ENCODE measurements at places on chromosomes 5 and 9.

DNA sequence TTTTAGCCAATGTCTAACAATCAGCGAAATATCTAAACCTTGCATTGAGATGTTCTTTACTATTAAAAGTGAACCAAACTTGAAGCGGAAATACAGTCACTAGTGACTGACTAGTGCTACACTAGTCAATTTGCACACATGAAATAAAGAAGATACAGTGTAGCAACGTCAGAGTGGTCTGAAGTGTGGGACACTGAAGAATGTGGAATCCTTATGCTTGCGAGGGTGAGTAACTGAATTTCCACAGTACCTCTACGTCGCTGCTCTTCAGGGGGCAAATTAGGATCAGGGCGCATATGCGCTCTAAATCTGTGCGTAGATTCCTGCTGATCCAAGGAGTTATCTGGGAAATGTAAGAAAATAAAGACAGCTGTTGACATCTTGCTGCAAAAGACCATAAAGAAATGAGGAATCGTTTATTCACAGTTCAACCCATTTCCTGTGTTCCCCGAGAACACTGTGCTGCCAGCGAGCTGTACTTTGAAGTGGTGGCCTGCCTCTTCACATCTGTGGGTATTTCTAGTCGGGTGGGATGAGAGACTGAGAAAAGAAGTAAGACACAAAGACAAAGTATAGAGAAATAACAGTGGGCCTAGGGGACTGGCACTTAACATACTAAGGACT is 39.8 kb upstream of the FLT4 start:
- H3K27me3 ChIP-seq, result no peaks in the 10 kb centered on the region
- peak; percentile 59 for DNase-seq
- H3K27ac ChIP-seq, result no peak overlapping the region
- H3K4me1 ChIP-seq, result peaks cover 48% of the 10 kb centered on the region
- peak overlapping the region; percentile 42 for H3K4me3 ChIP-seq

DNA sequence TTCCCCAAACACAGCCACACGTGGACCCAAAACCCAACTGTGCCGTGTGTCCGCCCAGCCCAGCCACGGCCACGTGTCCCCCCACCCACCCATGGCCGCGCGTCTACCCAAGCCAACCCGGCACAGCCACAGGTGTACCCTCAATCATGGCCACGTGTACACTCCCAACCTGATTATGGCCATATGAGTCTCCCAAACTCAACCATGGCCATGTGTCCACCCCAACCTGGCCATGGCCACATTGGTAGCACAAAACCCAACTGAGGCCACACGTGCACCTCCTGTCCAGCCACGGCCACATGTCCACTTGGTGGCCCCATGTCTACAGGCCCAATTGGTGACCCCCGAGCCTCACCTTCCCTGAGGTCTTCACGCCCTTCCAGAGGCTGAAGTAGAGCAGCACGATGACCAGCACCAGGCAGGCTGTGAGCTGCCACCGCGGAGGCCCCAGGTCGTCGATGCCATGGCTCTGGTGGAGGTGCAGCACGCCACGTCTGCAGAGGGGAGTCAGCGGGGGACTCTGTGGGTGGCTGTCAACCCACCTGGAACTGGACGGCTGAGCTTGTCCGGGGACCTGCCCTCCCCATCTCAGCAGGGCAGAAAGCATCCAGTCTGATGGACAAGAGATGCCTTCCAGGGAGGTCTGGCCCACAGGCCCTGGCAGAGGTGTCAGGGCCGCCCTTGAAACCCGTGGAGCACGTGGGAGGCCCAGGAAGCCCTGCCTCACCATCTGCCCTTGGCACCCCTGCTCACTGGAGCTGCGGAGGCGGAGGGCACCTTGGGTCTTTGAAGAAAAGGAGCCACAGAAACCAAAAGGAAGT is 23.5 kb downstream of the SLC6A3 start:
- no peak for DNase-seq
- H3K4me1 ChIP-seq, result no peaks in the 10 kb centered on the region
- no peak overlapping the region for H3K4me3 ChIP-seq
- H3K27ac ChIP-seq, result no peak overlapping the region
- H3K27me3 ChIP-seq, result no peaks in the 10 kb centered on the region
- H3K36me3 ChIP-seq, result no peaks in the 10 kb centered on the region

DNA sequence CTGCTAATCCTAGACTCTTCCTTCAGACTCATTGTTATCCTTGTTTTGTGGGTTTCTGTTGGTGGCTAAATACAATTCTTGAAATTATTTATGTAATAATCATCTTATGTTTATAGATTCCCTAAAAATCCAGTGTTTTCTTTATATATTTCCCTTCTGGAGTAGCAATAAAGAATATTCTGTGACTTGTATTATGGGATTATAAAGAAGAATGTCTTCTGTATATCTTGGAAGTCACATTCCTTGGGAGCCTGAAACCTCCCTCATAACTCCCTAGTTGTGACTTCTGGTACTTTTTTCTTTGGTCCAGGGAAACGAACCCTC is 356.1 kb downstream of the TMEM167A start:
- no peak for DNase-seq
- H3K36me3 ChIP-seq, result no peaks in the 10 kb centered on the region
- H3K27ac ChIP-seq, result no peak overlapping the region

GRCh38 chr9:38271666-38272241 is 120.7 kb upstream of the ALDH1B1 start:
- no peaks in the 10 kb centered on the region for H3K36me3 ChIP-seq
- H3K27me3 ChIP-seq, result no peaks in the 10 kb centered on the region
- no peak for DNase-seq

DNA sequence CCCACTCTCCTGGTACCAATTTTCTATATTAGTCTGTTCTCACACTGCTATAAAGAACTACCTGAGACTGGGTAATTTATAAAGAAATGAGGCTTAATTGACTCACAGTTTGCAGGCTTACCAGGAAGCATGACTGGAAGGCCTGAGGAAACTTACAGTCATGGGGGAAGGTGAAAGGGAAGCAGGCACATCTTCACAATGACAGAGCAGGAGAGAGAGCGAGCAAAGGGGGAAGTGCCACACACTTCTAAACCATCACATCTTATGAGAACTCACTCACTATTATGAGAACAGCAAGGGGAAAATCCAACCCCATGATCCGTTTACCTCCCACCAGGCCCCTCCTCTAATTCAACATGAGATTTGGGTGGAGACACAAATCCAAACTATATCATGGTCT is 72.2 kb downstream of the ATG10 start:
- no peak overlapping the region for H3K4me3 ChIP-seq
- H3K27ac ChIP-seq, result no peak overlapping the region
- H3K36me3 ChIP-seq, result no peaks in the 10 kb centered on the region
- no peaks in the 10 kb centered on the region for H3K27me3 ChIP-seq
- no peak for DNase-seq

GRCh38 chr5:26192486-26192885 is 845.9 kb downstream of the CDH9 start:
- H3K4me1 ChIP-seq, result no peaks in the 10 kb centered on the region
- no peak overlapping the region for H3K4me3 ChIP-seq
- DNase-seq, result no peak
- H3K27ac ChIP-seq, result no peak overlapping the region
- H3K36me3 ChIP-seq, result no peaks in the 10 kb centered on the region
- no peaks in the 10 kb centered on the region for H3K27me3 ChIP-seq

DNA sequence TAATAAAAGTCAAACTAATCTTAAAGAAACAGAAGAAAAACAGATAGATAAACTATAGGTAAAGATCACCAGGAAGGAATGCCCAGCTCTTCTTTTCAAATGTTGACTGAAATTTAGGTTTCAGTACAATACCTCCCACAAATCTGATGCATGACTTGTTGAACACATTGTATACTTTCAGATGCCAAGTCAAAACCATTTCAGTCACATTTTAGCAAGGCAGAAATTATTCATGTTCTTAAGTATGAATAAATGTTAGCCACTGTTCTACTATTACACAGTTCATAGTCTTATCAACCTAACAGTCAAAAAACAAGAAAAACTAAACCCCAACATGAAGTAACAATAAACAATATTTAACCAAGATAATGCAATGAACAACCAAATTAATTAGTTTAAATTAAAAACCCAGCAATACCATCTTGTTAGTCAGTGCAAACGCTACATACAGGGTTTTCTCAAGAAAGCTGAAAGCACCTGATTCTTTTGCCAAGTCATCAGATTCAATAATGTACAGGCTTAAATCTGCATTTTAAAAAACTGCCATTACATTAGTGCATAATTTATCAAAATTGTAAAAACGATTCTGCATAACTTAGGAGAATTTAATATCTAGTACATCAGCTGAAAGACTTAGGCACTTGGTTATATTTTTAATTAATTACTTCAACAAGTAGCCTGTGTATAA is 20.0 kb upstream of the PDCL start:
- H3K4me1 ChIP-seq, result peaks cover 21% of the 10 kb centered on the region
- H3K4me3 ChIP-seq, result no peak overlapping the region
- H3K36me3 ChIP-seq, result peaks cover 14% of the 10 kb centered on the region
- no peaks in the 10 kb centered on the region for H3K27me3 ChIP-seq
- H3K27ac ChIP-seq, result no peak overlapping the region
- DNase-seq, result no peak

- H3K4me3 ChIP-seq, result no peak overlapping the region
- no peak overlapping the region for H3K27ac ChIP-seq
- H3K36me3 ChIP-seq, result no peaks in the 10 kb centered on the region
Observed at GRCh38 chr9:109799141-109799540, 19.1 kb downstream of the PALM2AKAP2 start.

DNA sequence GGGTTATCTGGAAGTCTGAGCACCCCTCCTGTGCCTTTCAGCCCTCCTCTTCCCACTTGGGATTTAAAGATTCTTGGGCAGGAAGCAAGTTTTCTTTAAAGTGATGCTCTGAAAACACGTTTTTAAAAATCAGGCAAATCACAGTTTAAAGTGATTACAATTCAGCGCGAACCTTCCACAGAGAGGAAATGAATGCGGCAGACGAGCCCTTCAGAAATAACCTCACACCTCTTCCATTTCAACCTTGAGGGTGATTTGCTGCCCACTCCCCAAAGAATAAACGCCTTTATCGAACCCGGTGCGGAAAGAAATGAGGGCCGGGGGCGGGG is 2.3 kb upstream of the EFNA5 start:
- peak overlapping the region; percentile 23 for H3K4me3 ChIP-seq
- peaks cover 28% of the 10 kb centered on the region for H3K4me1 ChIP-seq
- peaks cover 22% of the 10 kb centered on the region for H3K27me3 ChIP-seq
- no peaks in the 10 kb centered on the region for H3K36me3 ChIP-seq
- H3K27ac ChIP-seq, result no peak overlapping the region
- DNase-seq, result no peak

- H3K27ac ChIP-seq, result no peak overlapping the region
- DNase-seq, result no peak
Observed at GRCh38 chr5:93611976-93612854, 29.2 kb downstream of the NR2F1 start.

DNA sequence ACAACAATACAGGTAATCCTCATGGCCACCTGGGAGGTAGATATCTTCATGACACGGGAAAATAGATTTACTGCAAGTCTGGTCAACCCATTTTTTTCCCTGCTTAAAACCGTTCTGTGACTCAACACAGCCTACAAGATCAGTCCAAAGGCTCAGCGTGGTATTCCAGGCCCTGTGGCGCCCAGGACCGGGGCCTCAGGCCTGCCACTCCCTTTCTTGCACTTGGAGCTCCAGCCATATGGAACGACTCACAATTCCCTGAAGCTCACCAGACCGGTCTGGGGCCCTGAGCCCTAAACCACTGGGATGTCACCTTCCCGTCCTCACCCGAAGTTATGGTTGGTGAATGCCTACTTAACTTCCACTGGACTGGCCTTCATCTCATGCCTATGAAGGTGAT is 6.5 kb upstream of the MLANA start:
- no peak for DNase-seq
- H3K4me1 ChIP-seq, result peaks cover 5% of the 10 kb centered on the region
- H3K27ac ChIP-seq, result no peak overlapping the region
- H3K27me3 ChIP-seq, result no peaks in the 10 kb centered on the region

- DNase-seq, result no peak
- H3K4me1 ChIP-seq, result peaks cover 14% of the 10 kb centered on the region
- no peak overlapping the region for H3K27ac ChIP-seq
- no peaks in the 10 kb centered on the region for H3K36me3 ChIP-seq
Observed at GRCh38 chr9:77848404-77848803, 183.2 kb downstream of the GNAQ start.

DNA sequence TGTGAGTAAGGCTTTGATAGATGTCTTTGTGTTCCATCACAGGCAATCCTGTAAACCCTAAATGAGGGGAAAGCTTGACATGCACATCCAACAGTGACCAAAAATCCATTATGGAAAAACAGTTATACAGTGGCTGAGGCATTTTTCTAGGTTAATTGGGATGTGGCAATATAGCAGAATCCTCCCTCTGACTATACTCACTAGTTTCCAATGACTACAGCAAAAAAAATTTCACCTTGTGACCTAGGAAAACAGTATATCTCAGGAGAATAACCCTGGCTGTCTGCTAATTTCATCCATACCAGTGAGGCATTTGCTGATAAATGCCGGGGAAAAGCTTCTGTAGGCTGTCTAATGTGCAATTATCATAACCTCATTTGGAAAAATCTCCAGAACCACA is 49.9 kb upstream of the SNCAIP start:
- no peaks in the 10 kb centered on the region for H3K36me3 ChIP-seq
- H3K27me3 ChIP-seq, result no peaks in the 10 kb centered on the region
- H3K4me1 ChIP-seq, result no peaks in the 10 kb centered on the region
- no peak overlapping the region for H3K4me3 ChIP-seq

DNA sequence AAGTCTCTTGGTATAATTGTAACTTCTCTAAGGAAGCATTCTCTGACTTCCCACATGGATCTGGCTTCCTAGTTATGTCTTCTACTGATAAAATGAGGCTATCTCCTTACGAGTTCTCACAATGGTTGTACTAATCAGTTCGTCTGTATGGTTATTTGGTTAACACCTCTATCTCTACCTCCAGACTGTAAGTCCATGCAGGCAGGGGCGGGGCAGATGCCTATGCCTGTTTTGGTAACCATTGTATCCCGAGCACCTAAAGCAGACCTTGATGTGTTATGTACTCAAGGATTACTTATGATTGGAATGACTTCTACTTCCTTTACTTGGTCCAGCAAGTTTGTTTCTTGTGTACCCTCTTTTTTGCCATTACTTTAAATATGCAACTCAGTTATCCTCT is 125.0 kb upstream of the PITX1 start:
- H3K36me3 ChIP-seq, result no peaks in the 10 kb centered on the region
- DNase-seq, result no peak
- no peaks in the 10 kb centered on the region for H3K4me1 ChIP-seq
- H3K27me3 ChIP-seq, result no peaks in the 10 kb centered on the region

DNA sequence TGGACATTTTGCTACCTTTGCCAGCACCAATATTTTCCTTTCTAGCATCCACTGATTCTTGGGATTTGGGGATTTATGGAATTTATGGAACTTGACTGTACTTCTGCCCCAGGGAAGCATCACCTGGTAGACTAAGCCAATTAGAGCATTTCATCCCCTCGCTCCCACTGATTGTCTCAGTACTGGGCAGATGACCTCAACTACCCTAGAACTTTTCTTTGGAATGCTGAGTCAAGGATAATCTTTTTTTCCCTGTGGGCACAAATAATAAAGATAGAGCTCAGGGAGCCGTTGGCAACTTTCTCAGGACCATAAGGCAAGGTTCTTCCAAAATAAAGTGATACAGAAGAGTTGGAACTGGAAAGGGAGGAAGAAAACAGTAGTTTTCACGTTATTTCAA is 438.4 kb downstream of the PLK2 start:
- H3K4me1 ChIP-seq, result no peaks in the 10 kb centered on the region
- H3K27ac ChIP-seq, result no peak overlapping the region
- H3K4me3 ChIP-seq, result no peak overlapping the region
- no peaks in the 10 kb centered on the region for H3K36me3 ChIP-seq
- H3K27me3 ChIP-seq, result no peaks in the 10 kb centered on the region
